ENCODE measurements at places on chromosomes 6 and 20. TPM values are rescaled to one million over a fixed set of nuclear protein-coding genes. Genes with fewer than 3 reads are reported as not detected.
A peak's percentile ranks its signal among the peaks of the same experiment; 100 is the strongest.

GRCh38 chr6:23647045-23647444 is 479.0 kb upstream of the NRSN1 start:
- DNase-seq = no peak

DNA sequence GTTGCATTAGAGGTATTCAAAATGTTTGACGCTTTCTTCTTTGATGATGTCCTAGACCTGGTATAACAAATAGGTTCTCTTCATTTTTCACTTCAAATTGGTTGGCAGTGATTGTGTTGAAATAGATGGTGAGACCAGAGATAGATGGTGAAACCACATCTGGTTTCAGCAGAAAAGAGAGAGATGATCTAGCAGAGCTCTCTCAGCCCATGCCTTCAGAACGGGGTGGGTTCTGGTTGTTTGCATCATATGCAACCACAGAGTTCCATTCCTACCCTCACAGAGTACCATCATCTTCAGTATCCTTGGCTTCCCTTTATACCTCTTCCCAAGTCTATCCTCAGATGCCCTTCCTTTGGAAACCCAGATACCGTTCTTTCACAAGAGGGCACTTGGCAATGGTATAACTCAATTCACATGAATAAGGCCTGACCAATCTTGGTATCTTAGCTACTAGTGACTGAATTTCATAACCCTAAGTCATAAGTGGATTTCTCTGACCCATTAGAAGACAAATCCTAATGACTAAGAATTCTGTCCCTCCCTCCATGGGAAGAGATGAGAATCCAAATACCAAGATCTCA is 93.7 kb downstream of the UBE3D start:
- no peak for DNase-seq

DNA sequence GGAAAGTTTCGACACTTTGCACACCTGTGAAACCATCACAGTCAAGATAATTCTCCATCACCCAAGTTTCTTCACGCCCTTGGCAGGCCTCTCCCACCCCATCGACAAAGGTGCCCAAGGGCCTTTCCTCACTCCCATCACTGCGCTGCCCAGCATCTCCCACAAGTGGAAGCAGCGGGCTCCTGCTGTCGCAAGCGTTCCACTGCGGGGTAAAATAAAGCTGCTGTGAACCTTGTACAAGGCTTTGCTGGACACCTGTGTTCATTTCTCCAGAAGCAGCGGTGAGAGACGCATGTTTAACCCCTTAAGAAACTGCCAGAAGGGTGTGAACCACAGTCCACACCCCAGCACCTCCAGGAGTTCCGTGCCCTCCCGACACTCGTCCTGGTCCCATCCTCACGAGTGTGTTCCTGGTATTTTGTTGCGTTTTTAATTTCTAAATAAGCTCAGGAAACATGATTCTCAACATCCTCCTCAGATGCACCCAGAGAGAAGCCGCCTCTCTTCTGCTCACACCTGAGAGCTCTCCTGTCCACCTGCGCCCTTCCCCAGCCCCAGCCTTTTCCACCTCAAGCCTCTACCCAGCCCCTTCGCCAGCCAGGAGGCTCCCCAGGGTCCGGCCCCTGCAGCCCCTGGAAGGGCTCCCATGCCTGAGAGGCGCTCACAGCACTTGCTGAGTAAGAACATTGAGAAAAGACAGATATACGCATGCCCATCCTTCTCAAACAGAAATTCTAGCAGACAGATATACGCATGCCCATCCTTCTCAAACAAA is 97.5 kb downstream of the TAF4 start:
- DNase-seq = no peak

DNA sequence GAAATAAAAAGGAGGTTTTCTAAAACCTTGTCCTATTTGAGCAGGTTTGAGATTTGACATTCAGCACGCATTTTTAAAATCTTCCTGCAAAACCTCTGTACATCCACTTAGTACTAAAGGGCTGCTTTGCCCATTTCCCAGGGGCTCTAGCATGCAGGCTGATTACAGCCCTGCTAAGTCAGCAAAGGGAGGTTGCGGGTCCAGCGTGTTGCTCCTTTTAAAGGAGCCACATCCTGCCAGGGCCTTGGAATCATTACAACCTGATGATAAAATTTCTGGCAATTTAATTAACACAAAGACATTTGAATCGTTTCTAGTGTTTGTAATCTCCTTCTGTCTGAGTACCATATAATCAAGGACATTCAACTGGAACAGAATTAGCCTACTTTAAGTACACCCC is 455.1 kb upstream of the CITED2 start:
- no peak for DNase-seq

DNA sequence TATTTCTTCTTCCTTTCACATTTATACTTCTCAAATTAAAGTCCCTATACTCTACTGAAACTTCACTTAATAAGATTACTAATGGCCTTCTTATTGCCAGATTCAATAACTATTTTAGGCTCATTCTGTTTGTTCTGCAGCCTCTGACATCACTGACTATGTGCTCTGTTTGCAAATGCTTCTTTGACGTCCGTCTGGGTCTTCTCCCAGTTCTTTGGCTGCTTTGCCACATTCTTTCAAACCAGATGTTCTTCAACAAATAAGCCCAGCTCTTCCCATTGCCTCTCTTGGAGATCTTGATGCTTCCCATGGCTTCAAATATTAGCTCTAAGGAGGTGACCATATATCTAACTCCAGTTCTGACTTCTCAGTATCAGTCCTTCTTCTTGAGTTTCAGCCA is 117.4 kb downstream of the BTBD9 start:
- DNase-seq = no peak

DNA sequence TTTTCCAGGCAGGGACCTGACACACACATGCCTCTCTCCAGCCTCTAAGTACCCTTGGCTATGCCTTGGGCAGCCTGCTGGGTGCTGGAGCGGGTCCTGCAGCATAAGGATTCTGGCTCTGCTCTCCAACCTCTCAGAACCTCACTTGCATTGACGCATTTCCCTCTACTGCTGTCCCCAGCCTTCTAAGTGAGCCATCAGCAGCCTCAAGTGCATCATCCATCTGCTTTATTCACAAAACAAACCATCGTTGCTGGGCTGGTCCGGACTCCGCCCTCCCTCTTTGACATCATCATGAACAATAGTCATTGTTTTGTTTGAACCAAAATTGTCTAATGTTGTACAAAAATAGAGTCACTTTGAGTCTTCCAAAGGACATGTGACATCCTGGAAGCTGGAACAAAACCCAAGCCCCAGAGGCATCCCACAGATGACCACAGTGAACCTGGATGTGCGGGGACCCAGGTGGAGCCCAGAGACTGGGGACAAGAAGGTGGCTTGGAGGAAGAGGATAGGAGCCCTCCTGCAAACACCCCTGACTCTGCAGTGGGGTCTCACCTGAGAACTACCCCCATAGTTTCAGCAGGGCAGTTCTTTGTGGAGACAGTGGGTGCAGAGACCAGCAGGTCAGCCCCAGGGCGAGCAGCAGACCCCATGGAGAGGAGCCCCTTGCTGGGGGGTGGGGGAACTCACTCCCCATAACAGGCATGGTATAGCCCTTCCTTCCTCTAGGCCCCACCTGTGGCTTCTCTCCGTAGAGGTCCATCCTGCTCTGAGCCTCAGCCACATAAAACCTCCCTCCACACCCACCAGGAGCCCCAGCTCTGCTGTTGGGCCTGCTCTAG is 230.1 kb downstream of the SYNDIG1 start:
- peak; percentile 70 for DNase-seq

GRCh38 chr6:44115866-44116265 is 11.4 kb downstream of the MRPL14 start:
- no peak for DNase-seq

GRCh38 chr20:17626217-17627007 is 55.6 kb downstream of the RRBP1 start:
- DNase-seq = no peak

DNA sequence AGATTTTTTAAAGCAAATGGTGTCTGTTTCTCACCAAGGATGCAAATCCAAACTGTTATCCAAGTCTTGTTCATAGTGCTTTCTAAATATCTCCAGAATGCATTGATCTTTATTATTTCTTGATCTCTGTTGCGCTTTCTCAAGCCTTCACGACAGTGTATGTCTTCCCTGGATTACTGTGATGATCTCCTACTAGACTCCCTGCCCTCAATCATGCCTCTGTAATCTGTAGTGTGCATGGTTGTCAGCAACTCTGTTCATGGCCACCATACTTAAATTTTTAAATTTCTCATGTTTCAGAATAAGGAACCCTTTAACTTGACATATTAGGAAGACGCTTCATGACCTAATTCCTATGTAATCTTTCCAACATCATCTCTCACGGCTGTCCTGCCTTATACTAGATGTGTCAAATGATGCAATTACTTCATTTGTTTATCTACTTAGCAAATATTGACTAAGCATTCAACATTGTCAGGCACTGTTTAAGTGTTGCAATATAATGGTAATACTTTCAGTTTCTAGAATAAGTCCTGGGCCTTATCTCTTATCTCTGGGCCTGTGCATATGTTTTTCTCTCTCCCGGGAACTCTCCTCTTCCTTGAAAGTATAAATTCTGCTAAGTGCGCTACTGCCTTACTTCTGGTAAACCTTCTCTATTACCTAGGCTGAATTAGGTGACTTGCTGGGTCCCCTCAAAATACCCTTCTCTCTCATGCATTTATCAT is 25.6 kb upstream of the AHI1 start:
- DNase-seq = no peak

DNA sequence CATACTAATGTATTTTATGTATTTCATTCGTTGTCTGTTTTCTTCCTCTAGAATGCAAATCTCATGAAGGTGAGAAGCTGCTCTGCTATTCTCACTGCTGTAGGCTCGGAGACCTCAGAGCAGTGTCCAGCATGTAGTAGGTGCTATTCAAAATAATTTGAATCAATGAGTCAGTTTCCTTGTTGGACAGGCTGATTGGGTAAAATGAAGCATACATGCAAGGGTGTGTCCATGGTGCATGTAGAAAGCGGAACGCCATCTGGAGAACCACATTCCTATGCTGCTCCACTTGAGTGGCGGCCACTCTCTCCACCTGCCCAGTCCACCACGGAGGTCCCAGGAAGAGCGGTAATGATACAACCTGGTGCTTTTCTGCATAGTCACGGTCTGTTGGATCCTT is 412.1 kb downstream of the QKI start:
- peak; percentile 60 for DNase-seq

- no peak for DNase-seq
These were observed 99.3 kb downstream of the BMP5 start for GRCh38 chr6:55776113-55776512.

DNA sequence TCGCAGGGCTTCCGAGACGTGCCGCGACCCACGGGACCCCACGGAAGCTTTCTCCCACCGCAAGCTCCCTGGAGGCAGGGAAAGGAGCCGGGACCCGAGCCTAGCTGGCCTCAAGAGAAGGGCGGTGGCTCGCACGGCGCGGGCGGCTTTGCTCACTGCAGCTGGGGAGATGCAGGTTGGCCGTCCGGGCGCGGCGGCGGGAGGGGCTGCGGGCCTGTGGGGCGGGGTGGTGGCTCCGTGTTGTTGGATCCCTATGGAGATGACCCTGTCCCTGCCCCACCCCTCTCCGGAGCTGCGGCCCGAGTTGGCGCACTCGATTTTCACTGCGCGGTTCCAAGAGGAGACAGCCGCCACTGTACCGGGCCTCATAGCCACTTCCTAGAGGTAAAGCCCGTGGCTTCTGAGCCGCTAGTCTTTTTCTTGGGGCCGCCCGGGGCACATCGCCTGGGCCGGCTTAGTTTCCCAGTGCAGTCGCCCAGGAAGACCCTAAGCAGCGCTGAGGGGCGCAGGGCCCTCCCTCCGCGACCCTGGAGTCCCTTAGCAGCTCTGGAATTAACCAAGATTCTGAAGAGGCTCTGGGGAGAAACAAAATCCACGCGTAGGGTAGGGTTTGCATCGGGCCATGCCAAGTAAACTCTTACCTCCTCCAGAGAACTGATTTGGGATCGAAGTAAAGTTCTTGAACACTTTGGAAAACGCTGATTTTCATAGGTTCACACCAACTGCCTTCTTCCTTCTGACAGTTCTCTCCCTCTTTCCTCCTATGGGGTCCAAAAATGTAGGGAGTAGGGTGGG is at the start of gene ECT2L:
Gene ECT2L (plus strand): TSS at position 279 of the 795 bp plus-strand sequence. CDS start 17,188 bp downstream, outside the sequence.
- DNase-seq = peak; percentile 93

DNA sequence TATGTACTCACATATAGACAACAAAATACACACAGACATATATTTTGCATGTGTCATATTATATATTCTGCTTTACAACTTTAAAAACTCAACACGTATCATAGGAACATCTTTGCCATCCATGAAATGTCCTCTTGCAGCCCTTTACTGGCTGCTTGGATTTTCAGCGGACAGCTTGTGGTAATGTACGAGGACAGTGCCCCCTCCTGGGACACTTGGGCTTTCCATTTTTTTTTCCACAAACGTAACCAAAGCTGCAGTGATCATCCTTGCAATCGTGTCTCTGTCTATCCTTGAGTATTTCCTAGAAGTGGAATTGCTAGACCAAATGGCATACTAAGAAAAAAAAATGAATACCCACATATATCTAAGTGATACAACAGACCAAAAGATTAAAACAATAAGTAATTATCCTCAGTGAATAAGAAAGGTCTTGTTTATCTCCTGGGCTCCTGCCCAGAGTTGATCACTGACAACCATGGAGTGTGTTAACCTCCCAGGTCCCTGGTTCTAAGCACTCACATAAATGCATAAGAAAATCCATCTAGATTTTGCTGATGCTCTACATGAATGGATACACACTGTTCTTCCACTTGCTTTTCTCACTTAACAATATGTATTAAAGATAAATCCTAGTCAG is 18.1 kb downstream of the BPI start:
- no peak for DNase-seq

DNA sequence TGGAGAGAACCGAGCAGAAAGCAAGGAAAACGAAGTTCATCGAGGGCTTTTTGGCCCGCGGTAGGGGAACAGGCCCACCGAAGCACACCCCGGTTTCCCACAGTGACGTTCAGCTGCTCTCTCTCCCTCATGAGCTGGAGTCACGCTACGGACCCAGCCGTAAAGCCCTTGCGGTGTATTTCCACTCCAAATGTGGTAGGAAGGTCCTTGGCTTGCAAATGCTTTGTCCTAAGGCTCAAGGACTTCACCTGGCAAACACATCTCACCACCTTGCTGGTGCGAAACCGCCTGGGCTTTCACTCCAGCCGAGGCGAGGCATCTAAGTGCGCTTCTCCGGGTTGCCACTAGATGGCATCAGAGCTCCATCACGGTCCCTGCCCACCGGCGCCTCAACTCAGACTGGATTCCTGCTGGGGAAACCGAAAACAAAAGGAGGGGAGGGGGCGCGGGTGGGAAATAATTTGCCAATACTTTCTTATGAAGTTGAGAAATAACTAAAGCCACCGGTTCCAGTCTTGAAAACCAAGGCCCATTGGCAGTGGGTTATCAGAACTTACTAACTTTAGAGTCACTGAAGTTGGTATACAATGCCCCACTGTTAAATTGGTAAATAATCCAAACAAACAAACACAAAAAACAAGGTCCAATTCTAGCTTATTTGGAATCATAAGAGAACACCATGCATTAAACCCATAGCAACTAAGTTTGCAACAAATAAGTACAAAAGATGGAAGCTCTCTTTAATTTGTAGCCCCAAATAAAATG is 13.4 kb upstream of the FOXC1 start:
- no peak for DNase-seq

- no peak for DNase-seq
These were observed 7.8 kb downstream of the SGK1 start for GRCh38 chr6:134309983-134310605.

Gene KIAA1755
- 8.7 TPM for total RNA-seq

Gene SLC16A10
- 5.3 TPM for total RNA-seq

Gene ANGPT4
- total RNA-seq = under 0.01 TPM

Gene CAGE1
- total RNA-seq = not detected

Gene SNX3
- 149 TPM for total RNA-seq

Data from esophagus muscularis mucosa (tissue), 4 donors.